ENCODE measurements at places on chromosomes 4 and X.

DNA sequence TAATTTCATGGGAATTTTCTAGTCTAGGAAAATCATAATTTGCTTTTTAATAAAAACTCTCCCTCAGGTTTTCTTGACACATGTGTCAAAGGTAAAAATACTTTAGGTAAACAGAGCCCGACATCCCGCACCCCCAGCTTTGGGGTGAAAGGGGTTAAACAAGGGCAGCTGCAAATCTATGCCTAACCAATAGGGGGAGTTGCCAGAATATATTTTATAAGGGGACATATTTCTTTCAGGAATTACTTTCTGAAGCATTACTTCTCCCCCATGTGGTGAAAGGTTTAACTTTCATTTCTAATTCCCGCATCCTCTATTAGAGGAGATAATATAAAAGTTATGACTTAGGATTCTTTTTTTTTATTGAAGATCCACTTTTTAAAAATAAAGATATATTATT, 53.9 kb upstream of the HEPH start:
- no peak for DNase-seq

GRCh38 chr4:14967982-14968381, 34.3 kb upstream of the CPEB2 start:
- DNase-seq = no peak

DNA sequence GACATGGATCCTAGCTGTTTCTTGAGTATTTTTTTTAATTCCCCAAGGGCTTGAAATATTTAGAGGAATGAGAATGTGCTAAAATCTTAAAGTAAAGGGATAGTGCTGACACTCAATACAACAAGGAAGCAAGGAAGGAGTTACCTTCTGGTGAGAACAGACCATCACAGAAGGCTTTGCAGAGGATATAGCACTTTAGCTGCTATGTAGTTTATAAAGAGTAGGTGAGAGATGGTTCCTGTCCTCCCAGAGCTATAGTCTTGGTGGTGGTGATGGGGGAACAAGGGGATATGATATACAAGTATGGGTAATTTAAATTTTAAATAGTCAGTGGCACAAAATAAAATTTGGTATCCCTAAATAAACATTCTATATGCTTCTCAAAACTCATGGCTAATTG, 47.6 kb downstream of the MTHFD2L start:
- no peak for DNase-seq

GRCh38 chrX:98452456-98452855, 1568.7 kb downstream of the RPA4 start:
- DNase-seq = no peak

DNA sequence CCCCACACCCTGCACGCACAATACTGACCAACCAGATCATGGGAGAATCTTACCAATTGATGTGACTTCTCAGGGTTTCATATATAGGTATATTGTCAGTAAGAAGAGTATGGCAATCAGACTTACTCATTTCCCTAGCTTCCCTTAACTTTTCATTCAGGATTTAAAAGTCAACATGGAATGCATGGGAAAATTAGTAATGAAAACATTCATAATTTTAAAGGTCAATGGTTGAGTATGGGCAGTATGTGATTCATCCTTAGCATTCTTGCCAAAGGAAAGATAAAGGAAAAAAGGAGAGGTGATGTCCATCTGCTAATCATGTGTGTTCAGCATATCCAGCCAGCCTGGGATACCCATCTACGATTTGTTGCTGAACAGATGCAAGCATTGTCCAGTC, 4.0 kb downstream of the DIPK2B start:
- DNase-seq = no peak

GRCh38 chr4:10670321-10670720, 14.2 kb downstream of the CLNK start:
- DNase-seq = no peak

DNA sequence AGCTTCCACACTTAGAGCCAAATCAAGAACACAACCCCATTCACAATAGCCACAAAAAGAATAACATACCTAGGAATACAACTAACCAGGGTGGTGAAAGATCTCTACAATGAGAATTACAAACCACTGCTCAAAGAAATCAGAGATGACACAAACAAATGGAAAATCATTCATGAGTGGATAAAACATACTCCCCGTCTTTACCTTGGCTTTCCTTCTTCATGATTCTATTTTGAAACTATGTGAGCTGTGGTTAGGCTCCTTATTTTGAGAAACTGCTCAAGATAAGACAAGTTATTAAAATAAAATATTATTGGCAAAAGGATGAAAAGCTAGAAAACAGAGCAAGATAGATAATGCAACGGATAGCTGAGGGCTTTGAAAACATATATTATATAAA, 598.1 kb upstream of the FAT1 start:
- no peak for DNase-seq

DNA sequence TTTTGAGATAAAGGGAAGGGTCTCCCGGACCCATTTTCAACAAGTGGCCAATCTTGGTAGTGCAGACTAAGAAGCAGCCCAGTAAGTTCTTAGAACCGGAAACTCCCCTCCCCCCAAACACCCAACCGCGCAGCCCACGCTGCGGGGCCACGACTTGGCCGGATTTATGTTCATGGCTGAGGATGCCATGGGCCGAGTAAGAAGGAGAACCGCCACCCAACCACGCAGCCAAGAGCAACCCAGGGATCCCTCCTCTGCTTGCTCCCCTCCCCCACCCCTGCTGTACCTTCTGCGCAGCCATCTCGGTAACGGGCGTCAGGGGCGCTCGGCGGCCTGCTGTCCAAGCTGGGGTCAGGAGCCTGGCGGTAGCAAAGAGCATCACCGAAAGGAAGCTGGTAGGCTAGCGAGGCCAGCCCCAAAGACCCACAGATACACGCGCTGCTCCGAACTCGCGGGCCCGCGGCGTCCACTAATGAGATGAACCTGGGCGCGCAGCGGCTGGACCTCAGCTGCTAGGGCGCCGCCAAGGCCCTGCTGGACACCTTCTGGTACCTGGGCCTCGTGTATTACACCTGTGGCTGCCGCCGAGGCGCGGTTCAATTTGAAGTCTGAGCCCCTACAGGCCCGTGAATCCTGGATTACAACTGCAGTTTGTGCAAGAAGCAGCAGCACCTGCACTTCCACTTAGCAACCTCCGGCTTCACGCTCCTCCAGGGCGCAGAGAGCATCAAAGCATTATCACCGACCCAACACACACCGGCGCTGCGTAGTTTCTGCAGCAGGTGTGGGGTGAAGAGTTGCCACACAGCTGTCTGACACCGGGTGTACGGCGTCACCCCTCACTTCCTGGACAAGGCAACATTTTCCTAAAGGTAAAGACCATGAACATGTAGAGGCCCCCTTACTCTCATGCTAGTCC, 63.4 kb downstream of the NUDT10 start:
- DNase-seq = peak; percentile 12
